ENCODE measurements at places on chromosomes 11 and 22.
A peak's percentile ranks its signal among the peaks of the same experiment; 100 is the strongest.

GRCh38 chr11:123695231-123695630 lies 40.8 kb upstream of the SCN3B start:
- DNase-seq, result no peak

DNA sequence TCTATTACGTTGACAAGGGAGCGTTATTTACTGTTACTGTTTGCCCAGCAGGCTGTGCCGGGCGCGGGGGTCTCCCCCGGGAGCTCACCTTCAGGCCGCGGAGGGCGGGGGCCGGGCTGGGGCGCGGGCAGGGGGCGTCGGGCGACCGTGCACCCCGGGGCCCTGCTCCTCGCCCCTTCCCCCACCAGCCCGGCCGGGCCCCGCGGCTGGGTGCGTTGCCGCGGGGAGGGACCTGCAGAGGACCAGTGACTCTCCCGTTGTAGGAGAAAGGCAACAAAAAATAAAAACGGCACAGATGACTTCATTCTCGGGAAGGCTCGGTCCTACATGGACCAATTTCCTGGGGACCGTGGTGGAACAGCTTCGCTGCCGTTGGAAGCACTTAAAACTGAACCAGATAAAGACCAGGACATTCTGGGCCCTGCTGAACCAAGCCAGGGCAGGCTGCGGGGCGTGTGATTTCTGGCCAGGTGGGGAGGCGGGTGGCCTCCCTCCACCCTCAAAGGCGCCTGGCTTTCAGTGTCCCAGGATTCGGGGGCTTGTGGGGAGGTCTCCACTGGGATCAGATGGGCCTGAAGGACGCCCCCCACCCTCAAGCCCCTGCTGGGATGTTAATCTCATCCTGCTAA lies 57.4 kb downstream of the IGLL1 start:
- DNase-seq, result no peak

- no peak for DNase-seq
These were observed 324.7 kb downstream of the CASP12 start for GRCh38 chr11:104573441-104573990.

- DNase-seq, result no peak
These were observed 4.3 kb upstream of the EXPH5 start for GRCh38 chr11:108597736-108598355.

GRCh38 chr11:100575860-100576717 lies 111.0 kb upstream of the ARHGAP42 start:
- DNase-seq, result peak; percentile 61

GRCh38 chr22:42587588-42588175 lies 27.0 kb downstream of the POLDIP3 start:
- DNase-seq, result no peak

Measured in kidney capillary endothelial cell (primary cell).